IMR-90 (cell line): ENCODE measurements at places on chromosomes 6 and 20. TPM values are rescaled to one million over a fixed set of nuclear protein-coding genes. Genes with fewer than 3 reads are reported as not detected.

DNA sequence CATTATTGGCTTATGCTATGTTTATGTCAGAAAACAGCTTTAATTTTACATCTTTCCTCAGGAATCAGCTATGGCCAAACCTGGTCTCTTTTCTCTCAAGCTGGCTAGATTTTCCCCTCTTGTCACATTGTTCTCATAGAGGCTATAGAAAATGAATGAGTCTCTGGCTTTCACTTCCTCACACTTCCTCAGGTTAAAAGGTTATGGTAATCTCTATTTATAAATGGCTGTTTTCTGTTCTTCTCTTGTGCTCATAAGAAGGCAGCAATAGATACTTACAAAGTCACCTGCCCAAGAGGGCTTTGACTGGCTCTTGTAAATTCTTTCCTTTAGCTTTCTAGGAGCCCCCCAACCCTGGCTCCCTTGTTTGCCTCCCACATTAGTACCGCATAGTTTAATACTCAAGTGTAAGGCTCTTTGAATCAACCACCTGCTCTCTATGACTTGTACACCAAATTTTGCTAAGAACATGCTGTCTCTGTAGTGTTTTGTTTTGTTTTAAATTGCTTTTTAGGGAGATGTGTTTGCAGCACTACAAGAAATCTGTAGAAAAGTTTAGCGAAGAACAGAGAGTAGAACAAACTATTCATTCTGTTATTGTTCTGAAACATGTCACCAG lies 897.4 kb upstream of the CITED2 start:
- DNase-seq, result no peak

DNA sequence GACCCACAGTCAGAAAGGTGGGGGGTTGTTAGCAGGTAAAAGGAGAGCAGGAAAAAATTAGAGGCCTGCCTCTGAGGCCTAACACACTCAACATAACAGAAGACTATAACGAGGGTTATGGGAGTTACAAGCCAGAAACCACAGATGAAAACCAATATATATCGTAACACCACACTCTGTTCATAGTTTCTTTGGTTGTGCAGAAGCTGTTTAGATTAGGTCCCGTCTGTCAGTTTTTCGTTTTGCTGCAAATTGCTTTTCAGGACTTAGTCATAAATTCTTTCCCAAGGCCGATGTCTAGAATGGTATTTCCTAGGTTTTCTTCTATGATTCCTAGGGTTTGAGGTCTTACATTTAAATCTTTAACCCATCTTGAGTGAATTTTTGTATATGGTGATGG lies 3.7 kb upstream of the MAP3K5 start:
- DNase-seq, result peak; percentile 84

IP6K3 gene
- 0.18 and 0.28 TPM in 2 replicates for total RNA-seq

C6orf141 gene
- total RNA-seq, result not detected in 2 replicates

DNA sequence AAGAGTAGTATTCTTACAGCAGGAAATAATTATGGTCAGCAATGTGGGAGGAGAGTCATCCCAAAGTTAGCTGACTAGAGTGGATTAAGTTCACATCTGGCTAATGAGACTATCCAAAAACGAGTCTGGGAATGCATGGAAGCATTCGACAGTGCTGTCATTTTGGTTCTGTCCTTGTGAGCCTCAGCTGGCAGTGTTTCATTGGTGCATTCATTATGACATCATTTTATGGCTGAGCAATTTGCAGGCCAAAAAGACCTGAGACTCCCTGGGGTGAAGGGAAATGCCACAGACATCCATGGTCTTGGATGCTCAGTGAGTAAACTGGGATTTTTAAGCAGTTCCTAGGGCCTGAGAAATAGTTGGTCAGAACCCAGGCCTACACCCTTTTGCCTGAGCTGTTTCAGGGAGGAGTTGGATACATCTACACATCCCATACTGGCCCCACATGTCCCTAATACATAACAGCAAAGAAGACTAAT lies 196.4 kb upstream of the CCN2 start:
- DNase-seq, result peak; percentile 91

GRCh38 chr6:82251942-82252341 lies 4.4 kb upstream of the IBTK start:
- peak; percentile 54 for DNase-seq

DNA sequence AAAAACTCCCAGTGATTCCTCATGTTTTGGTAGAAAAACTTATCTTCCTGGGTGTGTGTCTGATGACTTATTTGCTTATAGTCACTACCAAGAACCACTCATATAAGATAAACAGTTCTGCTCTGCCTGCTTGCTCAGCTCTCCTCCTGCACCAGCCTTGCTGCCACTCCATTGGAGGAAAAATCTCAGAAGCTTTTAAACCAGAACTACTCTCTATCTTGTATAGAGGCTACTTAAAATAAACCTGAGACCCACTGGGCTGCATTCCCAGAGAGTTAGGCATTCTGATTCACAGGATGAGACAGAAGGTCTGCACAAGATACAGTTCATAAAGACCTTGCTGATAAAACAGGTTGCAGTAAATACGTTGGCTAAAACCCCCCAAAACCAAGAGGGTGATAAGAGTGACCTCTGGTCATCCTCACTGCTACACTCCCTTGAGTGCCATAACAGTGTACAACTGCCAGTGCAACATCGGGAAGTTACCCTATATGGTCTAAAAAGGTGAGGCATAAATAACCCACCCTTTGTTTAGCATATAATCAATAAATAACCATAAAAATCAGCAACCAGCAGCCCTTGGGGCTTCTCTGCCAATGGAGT lies 728.3 kb downstream of the EPHA7 start:
- peak; percentile 82 for DNase-seq

GRCh38 chr6:143053856-143054255 lies 6.8 kb upstream of the AIG1 start:
- DNase-seq, result no peak

FNDC1 gene
- not detected in 2 replicates for total RNA-seq

SCUBE3 gene
- 19.9 and 21.1 TPM in 2 replicates for total RNA-seq

GRCh38 chr6:24796616-24797290 lies 2.0 kb downstream of the ARMH2 start:
- DNase-seq, result no peak

GRCh38 chr6:110741517-110741916 lies 73.8 kb downstream of the CDK19 start:
- no peak for DNase-seq

- no peak for DNase-seq
Measured at GRCh38 chr6:45663251-45664221, 285.8 kb upstream of the SUPT3H start.

DNA sequence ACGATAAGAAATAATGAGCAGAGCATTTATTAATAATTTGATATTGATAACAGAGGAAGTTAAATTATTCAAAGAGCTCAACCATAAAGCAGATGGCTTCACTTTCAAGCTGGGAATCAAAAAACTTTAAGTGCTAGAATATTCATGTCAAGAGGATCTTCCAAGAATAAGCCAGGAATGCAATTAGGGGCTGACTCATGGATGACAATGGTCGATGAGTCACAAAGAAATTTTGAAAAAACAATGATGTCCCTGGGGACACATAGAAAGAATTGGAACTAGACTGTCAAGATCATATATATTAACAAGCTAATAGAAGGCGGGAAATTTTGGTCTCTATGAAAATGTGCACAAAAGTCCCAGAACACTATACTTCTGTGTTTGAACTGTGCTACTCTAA lies 304.1 kb downstream of the LAMA2 start:
- peak; percentile 80 for DNase-seq

COL11A2 gene
- total RNA-seq, result under 0.01 TPM in 2 replicates

SGK2 gene
- under 0.01 TPM in 1 of 2 replicates, not detected in the other for total RNA-seq

- DNase-seq, result peak; percentile 36
Measured at GRCh38 chr6:87944541-87944954, 103.1 kb upstream of the SPACA1 start.

GRCh38 chr20:24135781-24136180 lies 147.2 kb upstream of the GGTLC1 start:
- no peak for DNase-seq

RSPO3 gene
- total RNA-seq, result not detected in 2 replicates

- DNase-seq, result no peak
Measured at GRCh38 chr6:138504764-138505689, 5.7 kb upstream of the NHSL1 start.

DNA sequence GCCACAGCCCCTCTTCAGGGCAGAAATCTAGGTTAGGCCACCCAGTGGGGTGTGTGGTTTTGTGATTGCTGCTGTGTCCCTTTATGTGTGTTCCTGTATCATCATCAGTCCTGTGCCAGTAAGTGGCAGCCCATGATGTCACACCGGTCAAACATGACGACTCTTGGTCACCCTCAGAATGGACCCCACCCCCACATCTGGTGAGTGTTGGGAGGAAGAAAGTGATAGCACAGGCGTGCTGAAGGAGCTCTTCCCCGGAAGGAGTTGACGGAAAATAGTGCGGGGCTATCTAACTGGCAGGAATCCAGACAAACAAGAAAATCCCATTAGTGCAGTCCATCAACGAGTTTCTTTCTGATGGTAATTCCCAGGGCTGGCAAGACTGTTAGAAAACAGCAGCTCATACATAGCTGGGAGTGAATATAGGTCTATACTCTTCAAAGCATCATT lies 33.4 kb upstream of the IL17A start:
- no peak for DNase-seq

DNA sequence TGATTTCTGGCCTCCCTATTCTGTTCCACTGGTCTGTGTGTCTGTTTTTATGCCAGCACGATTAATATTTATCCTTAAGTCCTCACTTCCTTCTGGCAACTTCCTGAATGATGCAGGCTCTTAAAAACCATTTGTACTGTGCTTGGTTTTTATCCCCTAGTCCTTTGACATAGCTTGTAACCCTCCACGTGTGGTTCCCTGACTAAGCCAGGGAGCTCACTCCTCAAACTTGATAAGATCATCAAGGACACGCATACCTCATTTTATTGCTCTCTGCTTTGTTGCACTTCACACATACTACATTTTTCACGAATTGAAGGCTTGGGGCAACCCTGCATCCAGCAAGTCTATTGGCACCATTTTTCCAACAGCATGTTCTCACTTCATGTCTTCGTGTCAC lies 166.4 kb upstream of the UST start:
- DNase-seq, result no peak

DNA sequence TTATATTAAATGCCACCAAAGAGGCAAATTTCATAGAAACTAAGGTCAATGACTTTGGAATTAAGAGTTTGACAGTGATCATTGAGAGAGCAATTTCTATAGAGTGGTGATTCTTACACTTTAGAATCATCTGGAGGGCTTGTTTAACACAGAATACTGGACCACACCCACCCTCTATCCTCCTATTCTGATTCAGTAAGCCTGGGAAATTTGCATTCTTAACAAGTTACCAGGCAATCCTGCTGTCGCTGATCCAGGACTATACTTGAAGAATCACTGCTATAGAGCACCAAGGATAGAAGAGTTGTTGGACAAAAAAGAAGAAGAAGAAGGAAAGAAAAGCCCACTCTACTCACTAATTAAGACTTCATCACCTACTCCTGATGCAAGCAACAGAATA lies 21.3 kb upstream of the TBX18 start:
- DNase-seq, result no peak

DNA sequence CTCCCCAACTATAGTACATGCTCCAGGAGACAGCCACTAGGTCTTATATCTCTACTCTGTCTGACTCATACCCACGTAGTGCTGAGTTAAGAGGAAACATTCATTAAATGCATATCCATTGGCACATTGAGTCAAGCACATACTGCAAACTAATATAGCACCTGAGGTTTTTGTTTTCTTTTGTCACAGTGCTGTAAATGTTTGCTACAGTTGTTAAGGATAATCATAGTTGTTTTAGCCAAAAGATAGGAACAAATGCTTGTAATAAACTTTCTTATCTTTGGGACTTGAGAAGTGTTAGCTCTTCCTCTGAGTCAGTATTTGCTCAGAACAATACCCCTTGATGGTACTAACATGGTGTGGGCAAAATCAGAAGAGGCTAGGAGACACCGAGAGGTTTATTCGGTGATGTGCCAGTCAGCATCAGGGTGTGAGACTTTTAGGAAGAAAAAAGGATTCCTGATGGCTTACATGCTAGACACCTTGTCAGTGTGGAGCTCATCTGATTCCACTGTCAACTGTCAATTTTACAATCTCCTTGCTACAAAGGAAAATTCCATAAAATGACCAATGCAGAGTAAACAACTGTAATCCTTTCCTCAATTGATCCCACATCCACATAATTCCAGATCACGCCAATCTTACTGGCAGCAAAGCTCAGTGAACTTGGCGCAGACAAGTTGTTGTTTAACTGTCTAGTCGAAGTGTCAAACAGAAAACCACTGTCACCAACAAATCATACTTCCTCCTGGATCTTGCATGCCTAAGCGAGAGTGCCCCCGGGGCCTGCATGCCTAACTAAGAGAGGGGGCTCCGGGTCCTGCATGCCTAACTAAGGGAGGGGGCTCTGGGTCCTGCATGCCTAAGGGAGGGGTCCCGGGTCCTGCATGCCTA lies 36.1 kb downstream of the ELOVL2 start:
- peak; percentile 80 for DNase-seq
